ENCODE measurements at places on chromosomes 6 and 20.

- DNase-seq, result no peak
Observed at GRCh38 chr6:156449128-156449527, 328.1 kb upstream of the ARID1B start.

GRCh38 chr6:34131326-34132290 is 14.3 kb downstream of the GRM4 start:
- no peak for DNase-seq

- DNase-seq, result peak; percentile 61
Observed at GRCh38 chr6:33904050-33904746, 100.4 kb upstream of the MLN start.

DNA sequence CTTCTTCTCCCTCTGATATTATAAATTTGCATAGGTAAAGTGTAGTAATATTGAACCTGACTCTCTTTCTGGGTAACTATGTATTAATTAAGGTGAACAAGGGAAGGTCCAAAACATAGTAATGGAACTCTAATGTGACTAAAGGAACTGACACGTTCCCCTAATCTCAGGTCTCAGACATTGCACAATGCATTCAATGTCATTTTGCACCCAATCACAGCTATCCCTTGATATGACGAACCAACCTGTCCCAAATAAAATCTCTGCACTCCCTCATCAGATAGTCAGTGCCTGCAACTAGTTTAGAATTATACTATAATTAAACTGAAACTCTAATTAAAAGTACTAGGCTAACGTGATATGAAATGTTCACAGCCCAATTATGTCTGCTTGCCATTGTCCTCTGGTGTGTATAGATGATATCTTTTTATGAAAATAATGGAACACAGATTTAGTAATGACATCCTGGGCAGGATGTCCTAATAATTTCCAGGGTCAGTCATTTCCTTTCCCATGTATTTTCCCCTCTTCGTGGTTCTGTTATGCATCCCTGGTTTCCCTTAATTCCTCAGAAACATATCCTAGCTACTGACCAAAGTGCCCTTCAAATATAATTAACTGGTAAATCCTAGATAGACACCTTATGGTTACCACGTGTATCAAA is 36.8 kb downstream of the PTPRK start:
- DNase-seq, result no peak

GRCh38 chr6:166472636-166473035 is 89.9 kb upstream of the MPC1 start:
- DNase-seq, result no peak

GRCh38 chr6:149147938-149148718 is 169.4 kb upstream of the TAB2 start:
- DNase-seq, result no peak

- DNase-seq, result no peak
Observed at GRCh38 chr20:63568170-63568981, 5.7 kb downstream of the HELZ2 start.

DNA sequence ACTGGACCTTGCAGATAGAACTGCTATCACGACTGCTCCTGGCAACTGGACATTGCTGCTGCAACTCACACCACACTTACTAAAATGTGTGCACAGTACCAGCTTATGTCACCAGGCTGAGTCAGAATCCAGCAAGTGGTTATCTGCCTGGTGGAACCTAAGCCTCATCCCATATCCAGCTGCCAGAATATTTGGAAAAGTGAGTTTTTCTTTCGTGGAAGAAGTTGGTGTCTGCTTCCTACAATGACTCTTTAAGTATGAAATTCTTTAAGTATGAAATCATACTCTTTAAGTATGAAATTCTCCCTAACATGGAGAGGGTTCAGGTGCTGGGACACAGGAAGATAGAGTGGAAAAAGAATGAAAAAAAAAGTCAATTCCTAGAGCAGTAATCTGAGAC is 16.4 kb upstream of the POLR1H start:
- DNase-seq, result no peak

GRCh38 chr6:45072016-45072415 is 256.1 kb upstream of the RUNX2 start:
- no peak for DNase-seq

- DNase-seq, result no peak
Observed at GRCh38 chr6:27760464-27760863, 151.7 kb downstream of the OR2B2 start.

- peak; percentile 20 for DNase-seq
Observed at GRCh38 chr6:117829594-117830319, 77.3 kb upstream of the SLC35F1 start.

GRCh38 chr6:47485491-47486135 is 8.0 kb downstream of the CD2AP start:
- no peak for DNase-seq

- DNase-seq, result no peak
Observed at GRCh38 chr6:153698001-153698400, 341.0 kb upstream of the OPRM1 start.

GRCh38 chr6:144561455-144562043 is 276.4 kb downstream of the UTRN start:
- no peak for DNase-seq

DNA sequence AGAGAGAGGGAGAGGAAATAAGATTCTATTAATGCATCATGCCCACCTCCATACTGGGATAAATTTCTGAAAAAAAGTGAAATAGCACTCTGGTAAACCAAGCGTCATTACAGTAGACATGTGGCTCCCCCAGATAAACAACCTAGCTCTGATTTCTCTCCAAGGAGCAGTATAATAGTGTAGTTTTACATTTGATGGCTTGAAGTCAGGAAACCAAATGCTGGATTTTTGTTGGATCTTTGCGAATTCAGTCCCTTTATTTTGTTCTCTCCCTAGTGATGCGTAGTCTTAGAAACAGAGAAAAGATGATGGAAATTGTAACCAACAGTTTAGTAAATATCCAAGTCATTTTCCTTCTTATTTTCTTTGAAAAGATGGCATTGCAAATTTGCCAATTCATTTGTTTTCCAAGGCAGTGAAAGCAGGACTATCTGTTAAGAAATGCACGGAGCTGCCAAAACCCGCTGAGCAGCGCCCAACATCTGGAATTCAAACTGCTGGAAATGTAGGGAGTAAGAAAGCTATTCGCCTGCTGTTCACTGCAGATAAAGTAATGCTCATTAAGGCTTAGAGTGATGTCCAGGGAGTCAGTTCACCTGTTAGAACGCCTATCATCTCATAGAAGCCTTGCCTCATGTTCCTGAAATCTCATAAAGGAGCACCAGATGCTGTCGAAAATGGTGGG is 85.7 kb upstream of the DOK5 start:
- no peak for DNase-seq

DNA sequence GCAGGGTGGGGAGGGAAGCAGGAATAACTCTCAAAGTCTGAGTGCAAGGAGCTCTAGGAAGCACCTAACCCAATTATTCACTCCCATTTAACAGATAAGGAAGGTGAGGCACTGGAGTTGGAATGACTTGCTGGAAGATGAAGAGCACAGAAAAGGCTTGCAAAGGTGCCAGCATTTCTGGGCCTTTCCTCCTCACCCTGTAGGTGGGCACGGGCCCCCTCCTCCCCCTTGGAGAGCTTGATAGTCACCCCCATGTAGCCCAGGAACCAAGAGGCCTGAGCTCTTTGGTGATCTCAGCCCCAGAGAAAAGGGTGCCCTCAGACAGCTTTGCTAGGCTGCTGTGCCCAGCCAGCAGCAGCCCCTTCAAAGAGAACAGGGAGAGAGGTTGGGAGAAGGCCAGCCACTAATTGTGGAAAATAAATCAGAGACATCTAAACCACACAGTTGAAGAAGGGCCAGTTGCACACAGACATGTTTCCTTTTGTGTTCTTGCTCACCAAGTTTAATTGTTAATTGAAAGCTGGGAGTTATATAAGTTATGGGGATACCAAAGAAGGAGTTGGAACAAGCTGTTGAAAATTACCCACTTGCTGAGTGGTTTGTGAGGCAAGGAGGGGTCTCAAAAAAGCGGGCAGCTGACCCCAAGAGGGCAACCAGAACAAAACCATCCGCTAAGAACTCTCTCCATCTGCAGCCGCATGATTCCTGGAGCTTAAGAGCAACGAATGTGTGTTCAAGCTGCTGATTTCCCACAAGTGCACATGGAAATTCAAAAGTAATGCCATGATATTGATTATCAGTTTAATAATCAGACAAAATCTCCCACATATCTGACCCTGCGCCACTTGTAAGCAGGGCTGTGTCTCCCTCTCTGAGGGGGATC is 77.0 kb downstream of the MRPL14 start:
- no peak for DNase-seq
